ENCODE measurements at places on chromosomes 5 and 9. TPM values are rescaled to one million over a fixed set of nuclear protein-coding genes. Genes with fewer than 3 reads are reported as not detected.

- no peak overlapping the region for H3K4me3 ChIP-seq
- no peaks in the 10 kb centered on the region for H3K27me3 ChIP-seq
- DNase-seq, result peak; percentile 11
- no peaks in the 10 kb centered on the region for H3K36me3 ChIP-seq
- H3K4me1 ChIP-seq, result no peaks in the 10 kb centered on the region
Observed at GRCh38 chr5:76256116-76256889, 146.8 kb upstream of the IQGAP2 start.

GRCh38 chr9:19568946-19569345 lies 160.1 kb downstream of the ACER2 start:
- DNase-seq, result no peak
- H3K36me3 ChIP-seq, result no peaks in the 10 kb centered on the region
- H3K4me3 ChIP-seq, result no peak overlapping the region
- H3K4me1 ChIP-seq, result no peaks in the 10 kb centered on the region

DNA sequence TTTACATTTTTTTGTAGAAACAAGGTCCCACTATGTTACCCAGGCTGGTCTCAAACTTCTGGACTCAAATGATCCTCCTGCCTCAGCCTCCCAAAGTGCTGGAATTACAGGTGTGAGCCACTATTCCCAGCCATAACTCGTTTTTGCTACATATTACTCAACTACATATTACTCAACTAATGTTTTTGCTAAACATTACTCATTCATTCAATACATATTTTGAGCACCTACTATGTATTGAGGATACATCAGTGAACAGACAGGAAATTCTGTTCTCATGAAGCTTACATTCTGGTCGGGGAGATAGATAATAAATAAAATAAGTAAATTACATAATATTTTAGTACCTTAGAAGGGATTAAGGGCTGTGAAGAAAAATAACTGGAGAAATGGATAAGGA lies 34.9 kb upstream of the STOM start:
- no peaks in the 10 kb centered on the region for H3K27me3 ChIP-seq
- H3K4me1 ChIP-seq, result no peaks in the 10 kb centered on the region
- H3K27ac ChIP-seq, result no peak overlapping the region
- DNase-seq, result no peak

GRCh38 chr9:77901771-77902170 lies 129.8 kb downstream of the GNAQ start:
- no peak for DNase-seq
- H3K27ac ChIP-seq, result no peak overlapping the region
- peaks cover 5% of the 10 kb centered on the region for H3K4me1 ChIP-seq
- H3K36me3 ChIP-seq, result no peaks in the 10 kb centered on the region

DNA sequence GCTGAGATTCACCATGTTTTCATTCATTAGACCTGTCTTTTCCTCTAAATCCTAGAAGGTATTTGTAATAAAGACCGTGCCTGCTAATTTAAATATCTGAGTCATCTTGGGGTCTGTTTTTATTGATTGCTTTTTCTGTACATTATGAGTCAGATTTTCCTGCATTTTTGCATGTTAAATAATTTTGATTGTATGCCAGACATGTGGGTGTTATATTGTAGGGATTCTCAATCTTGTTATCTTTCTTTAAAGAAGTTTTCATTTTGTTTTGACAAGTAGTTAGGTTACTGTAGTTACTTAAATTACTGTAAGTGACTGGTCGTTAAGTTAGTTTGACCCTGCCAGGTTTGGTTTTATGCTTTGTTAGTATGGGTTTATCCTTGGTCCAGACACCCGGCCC lies 35.1 kb downstream of the EXOSC2 start:
- H3K27ac ChIP-seq, result no peak overlapping the region
- H3K4me1 ChIP-seq, result peaks cover 12% of the 10 kb centered on the region
- H3K4me3 ChIP-seq, result no peak overlapping the region
- H3K27me3 ChIP-seq, result no peaks in the 10 kb centered on the region
- H3K36me3 ChIP-seq, result no peaks in the 10 kb centered on the region

Gene TMED7
- 122 TPM for total RNA-seq

GRCh38 chr5:119031905-119032304 lies 39.0 kb upstream of the DMXL1 start:
- no peak overlapping the region for H3K27ac ChIP-seq
- H3K27me3 ChIP-seq, result no peaks in the 10 kb centered on the region
- H3K4me1 ChIP-seq, result no peaks in the 10 kb centered on the region

Gene EGFL7
- total RNA-seq, result 37.4 TPM

- no peaks in the 10 kb centered on the region for H3K27me3 ChIP-seq
- DNase-seq, result no peak
- no peak overlapping the region for H3K4me3 ChIP-seq
Observed at GRCh38 chr5:91269198-91269597, 113.9 kb downstream of the ARRDC3 start.

Gene SMARCA2
- 54.6 TPM for total RNA-seq

- no peaks in the 10 kb centered on the region for H3K27me3 ChIP-seq
- no peaks in the 10 kb centered on the region for H3K36me3 ChIP-seq
- no peak for DNase-seq
- H3K27ac ChIP-seq, result no peak overlapping the region
Observed at GRCh38 chr9:27303219-27303618, 6.3 kb upstream of the EQTN start.
